Stimulated activated CD8-positive, alpha-beta memory T cell treated with anti-CD3 and anti-CD28 coated beads, Interleukin-4, amount 100 ng/mL, for 4 hours (primary cell): ENCODE measurements at places on chromosomes 1 and 21.

- DNase-seq = no peak
These were observed 29.8 kb downstream of the PYHIN1 start for GRCh38 chr1:158961178-158961577.

- no peak for DNase-seq
These were observed 129.5 kb downstream of the CAMTA1 start for GRCh38 chr1:6914706-6915105.

DNA sequence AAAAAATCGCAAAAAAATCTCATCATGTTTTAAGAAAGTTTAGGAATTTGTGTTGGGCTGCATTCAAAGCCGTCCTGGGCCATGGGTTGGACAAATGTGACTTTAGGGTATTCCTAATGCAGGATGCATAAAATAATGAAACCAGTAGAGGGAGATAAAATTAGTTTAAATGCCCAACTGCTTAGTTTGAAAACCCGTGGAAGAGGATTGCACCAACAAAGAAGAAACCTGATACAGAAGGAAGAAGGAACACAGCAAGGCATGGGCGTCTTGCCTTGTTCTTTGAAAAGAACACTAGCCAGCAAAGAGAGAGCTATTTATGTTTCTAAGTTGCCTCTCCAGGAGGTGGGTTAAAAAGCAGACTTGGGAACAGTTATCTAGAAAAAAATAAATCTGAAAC lies 37.9 kb downstream of the WDR3 start:
- DNase-seq = no peak

- no peak for DNase-seq
These were observed 7.6 kb downstream of the LRRC8B start for GRCh38 chr1:89532228-89532627.

DNA sequence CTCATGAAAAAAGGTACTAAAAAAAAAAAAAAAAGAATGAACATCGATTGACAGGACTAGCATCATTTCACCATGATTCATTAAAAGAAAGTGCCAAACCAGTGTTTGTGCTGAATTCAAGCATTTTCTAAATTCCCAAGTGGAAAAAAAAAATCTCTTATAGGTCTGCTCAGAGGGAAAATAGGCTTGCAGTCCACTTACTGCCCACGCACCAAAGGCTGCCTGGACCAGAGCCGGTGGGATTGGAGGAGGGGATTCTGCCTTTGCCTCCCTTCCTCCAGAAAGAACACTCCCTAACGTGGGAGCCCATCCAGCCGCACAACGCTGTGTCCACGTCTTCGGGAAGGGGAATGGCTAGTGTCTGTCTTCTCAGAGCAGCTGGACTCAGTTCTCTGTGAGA lies 5.5 kb upstream of the TRAPPC10 start:
- DNase-seq = no peak

- DNase-seq = no peak
These were observed 56.2 kb upstream of the COL18A1 start for GRCh38 chr21:45348591-45349327.

DNA sequence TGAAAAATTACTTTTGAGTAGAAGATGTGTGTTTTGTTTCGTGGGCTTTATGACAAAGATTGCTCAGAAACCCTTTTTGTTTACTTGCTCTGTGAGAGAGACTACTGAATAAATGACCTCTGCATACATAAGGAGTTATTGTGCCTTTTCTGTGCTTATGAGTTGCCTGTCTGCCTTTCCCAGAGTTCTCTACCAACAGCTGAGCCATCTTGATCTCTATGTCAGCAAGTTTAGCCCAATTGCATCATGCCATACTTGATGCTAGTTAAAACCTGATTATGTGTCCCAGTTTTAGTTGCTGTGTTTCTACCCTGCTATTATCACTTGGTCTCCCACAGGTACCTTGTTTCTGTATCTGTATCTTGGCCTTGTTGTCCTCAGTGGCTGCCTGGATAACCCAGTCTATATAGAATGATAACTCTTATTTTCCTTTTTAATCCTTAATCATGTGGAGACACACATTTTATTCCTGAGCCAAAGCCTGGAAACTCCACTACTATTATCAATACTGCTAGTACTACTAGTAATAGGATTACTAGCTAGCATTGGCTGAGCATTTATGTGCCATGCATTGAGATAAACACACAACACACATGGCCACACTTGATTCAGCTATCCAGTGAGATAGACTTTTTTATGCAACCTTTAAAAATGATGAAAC lies 28.7 kb upstream of the GNG12 start:
- DNase-seq = no peak

- no peak for DNase-seq
These were observed 9.6 kb downstream of the TMCO1 start for GRCh38 chr1:165759095-165759494.

GRCh38 chr1:162147760-162148159 lies 78.3 kb downstream of the NOS1AP start:
- DNase-seq = no peak

GRCh38 chr1:245154429-245155271 lies at the start of gene KIF26B:
Gene KIF26B (plus strand): TSS chr1:245154985. CDS start chr1:245155425, 440 bp downstream.
- DNase-seq = no peak

DNA sequence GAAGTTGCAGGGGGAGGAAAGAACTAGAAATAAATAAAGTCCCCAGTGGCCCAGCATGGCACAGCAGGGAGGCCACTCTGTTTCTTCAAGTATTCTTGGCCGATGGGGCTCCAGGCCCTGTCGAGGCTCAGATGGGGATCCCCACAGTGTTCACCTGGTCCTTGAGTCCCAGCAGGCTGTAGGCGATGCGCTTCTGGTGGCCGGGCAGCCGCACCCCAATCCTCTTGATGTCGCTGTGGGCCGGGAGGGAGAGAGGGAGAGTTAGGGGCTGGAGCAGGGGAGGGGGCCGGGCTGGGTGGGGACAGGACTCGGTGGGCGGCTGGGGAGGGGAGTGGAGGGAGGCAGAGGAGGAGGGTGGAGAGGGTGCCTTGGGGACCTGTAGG lies 30.8 kb downstream of the EPHA2 start:
- DNase-seq = no peak

GRCh38 chr1:21763236-21763635 lies 19.7 kb downstream of the USP48 start:
- DNase-seq = no peak

GRCh38 chr1:204977318-204977717 lies 65.7 kb upstream of the CNTN2 start:
- no peak for DNase-seq

GRCh38 chr1:170407581-170407980 lies 124.4 kb upstream of the GORAB start:
- DNase-seq = no peak
